ENCODE measurements at places on chromosomes 12 and 14. TPM values are rescaled to one million over a fixed set of nuclear protein-coding genes. Genes with fewer than 3 reads are reported as not detected.

The SERPINA1 gene
- 38.3 TPM for total RNA-seq

The C3AR1 gene
- 3.6 TPM for total RNA-seq

The LBHD2 gene
- total RNA-seq, result not detected

The RFLNA gene
- total RNA-seq, result 0.46 TPM

The IFNG-AS1 gene
- total RNA-seq, result 0.13 TPM

The PDZRN4 gene
- total RNA-seq, result not detected

The CLEC4C gene
- not detected for total RNA-seq

The GPR84 gene
- 0.15 TPM for total RNA-seq

The ITPK1 gene
- total RNA-seq, result 72.0 TPM

The RPS6KL1 gene
- 14.5 TPM for total RNA-seq

The BMP4 gene
- total RNA-seq, result 4.9 TPM

The NFE2 gene
- 0.17 TPM for total RNA-seq

The RNASE1 gene
- 490 TPM for total RNA-seq

The KRT6B gene
- not detected for total RNA-seq

The ITGA5 gene
- total RNA-seq, result 86.1 TPM

The BHLHE41 gene
- total RNA-seq, result 54.0 TPM

DNA sequence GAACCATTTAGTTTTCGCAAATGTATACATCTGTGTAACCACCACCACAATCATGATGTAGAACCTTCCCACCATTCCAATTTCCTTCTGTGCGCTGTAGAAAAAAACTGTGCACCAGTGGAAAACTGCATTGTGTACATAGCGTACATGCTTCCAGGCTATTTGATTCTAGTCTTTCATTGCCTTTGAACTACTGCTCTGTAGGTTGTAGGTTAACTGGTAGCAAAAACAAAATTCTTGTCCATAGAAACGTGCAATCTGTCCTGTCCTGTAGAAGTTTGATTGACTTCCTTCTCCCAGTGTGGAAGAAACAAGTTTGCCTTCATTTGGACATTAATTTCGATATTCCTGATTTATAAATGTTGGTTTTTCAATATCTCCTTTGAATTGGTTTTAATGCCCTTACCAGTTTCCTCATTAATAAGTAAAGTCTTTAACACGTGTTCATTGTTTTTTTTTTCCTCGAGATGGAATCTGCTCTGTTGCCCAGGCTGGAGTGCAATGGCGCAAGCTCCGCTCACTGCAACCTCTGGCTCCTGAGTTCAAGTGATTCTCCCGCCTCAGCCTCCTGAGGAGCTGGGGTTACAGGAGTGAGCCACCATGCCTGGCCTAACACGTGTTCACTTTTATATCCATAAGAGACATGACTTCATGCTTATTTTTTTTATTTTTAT lies 3.6 kb upstream of the ISM2 start:
- no peak overlapping the region for H3K4me3 ChIP-seq
- no peak for DNase-seq
- no peak overlapping the region for H3K27ac ChIP-seq

DNA sequence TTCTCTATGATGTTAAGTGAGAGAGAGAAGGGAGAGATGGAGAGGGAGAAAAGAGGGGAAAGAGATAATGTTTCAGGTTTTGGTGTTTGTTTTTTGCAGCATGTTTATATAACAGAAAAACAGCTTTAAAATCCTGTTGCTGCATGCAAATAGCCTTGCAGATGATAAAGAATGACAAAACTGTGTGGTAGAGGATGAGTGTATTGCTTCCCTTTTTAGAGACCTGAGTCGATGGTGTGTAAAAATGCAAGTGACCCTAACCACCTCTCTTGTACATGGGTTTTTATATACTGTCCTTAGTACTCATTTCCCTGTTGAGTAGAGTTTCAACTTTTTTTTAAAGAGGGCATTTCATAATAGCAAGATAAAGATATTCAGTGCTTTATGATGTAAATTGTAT lies 249.1 kb downstream of the AKAP6 start:
- no peaks in the 10 kb centered on the region for H3K27me3 ChIP-seq
- no peak for DNase-seq
- no peaks in the 10 kb centered on the region for H3K36me3 ChIP-seq
- no peak overlapping the region for H3K4me3 ChIP-seq

DNA sequence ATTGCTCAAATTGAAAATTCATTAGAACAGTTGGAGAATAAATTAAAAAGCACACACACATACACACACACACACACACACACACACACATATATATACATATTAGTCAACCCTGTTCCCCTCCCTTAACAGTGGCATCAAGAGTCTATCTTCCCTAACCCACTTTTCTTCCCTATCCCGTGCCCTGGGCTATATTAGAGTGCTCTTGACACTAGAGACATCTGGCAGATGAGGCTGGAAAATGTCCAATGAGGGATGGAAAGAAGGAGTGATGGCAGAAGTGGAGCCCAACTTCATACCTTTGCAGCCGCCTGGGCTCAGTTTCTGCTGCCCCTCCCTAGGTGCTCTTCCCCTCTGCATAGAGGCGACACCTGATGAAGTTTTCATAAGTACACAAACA lies 172.4 kb upstream of the NUDT4 start:
- no peaks in the 10 kb centered on the region for H3K36me3 ChIP-seq
- H3K27me3 ChIP-seq, result no peaks in the 10 kb centered on the region
- no peak overlapping the region for H3K4me3 ChIP-seq
- no peak overlapping the region for H3K27ac ChIP-seq

DNA sequence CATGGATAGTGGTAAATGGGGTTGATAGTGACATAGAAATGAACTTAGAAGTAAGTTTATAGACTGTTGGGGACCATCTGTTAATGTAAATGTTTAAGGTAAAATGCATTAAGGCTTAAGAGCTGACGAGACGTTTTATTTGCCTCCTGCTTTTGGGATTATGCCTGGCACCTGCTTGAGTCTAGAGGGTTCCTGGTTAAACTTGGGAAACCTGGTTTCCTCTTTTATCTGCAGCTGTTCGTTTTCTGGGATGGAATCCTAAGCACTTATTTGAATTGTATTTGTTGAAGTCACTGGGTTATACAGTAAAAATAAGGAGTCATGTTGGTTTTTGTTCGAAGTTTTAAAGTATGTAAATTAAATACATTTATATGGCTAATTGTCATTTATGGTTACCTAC lies 914.7 kb downstream of the NRXN3 start:
- H3K4me1 ChIP-seq, result no peaks in the 10 kb centered on the region
- H3K36me3 ChIP-seq, result no peaks in the 10 kb centered on the region
- no peak overlapping the region for H3K27ac ChIP-seq
- no peak for DNase-seq

DNA sequence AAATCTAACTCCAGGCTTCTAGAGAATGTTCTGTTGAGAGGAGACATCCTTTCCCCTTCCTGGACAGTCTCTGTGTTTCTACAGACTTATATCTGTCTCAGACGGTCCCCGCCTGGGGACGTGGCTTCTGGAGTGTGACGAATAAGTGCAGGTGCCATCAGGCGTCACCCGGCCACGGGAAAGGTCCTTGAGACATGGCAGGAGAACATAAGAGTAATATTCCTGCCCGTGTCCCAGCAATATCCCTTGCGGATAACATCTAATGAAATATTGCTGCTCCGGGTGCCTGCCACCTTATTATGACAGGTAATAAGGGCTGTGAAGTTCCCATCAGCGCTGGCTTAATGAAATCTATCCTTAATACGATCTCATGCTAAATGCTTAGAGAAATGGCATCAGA lies 139.6 kb downstream of the PIWIL1 start:
- H3K36me3 ChIP-seq, result no peaks in the 10 kb centered on the region
- H3K4me3 ChIP-seq, result no peak overlapping the region
- H3K27me3 ChIP-seq, result peaks cover 53% of the 10 kb centered on the region
- DNase-seq, result no peak

- peaks cover 8% of the 10 kb centered on the region for H3K27me3 ChIP-seq
- no peaks in the 10 kb centered on the region for H3K4me1 ChIP-seq
- H3K27ac ChIP-seq, result no peak overlapping the region
- DNase-seq, result no peak
- no peak overlapping the region for H3K4me3 ChIP-seq
Observed at GRCh38 chr14:21723431-21724045, 49.9 kb upstream of the OR4E1 start.

DNA sequence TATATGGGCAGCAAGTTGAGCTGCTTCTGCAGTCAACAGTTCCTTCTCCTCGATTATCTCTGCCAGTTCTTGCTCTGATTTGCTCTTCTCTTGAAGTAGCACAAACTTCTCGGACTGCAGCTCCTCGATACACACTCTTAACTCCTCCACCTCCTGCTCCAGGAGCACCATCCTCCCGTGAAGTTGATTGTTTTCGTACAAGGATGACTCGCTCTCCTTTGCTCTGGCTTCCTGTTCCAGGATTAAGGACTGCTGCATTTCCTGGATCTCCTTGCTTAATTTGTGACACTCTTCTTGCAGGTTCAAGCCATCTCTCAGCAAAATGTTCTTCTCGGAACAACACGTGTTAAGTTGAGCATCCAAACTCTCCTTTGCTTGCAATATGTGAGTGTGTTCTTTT lies 56.2 kb upstream of the VPS33A start:
- DNase-seq, result no peak
- peaks cover 5% of the 10 kb centered on the region for H3K4me1 ChIP-seq
- H3K27ac ChIP-seq, result no peak overlapping the region
- no peaks in the 10 kb centered on the region for H3K27me3 ChIP-seq

DNA sequence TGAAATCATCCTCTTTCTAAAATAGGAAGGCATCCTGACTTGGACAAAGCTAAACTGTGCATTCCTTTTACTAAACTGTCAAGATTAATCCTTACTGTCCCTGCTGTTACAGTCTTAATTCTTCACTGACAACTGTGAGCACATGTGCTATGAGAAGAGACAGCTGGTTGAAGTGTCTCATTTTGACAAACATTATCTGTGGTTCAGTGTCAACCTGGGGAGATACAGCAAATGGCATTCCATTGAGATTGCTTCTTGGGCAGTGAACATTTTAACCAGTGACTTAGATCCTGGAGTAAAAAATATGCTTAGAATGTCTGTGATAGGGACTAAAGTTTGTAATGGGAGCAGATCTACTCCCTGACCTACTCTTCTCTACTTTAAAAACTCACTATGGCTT lies 552.6 kb upstream of the ATP2B1 start:
- no peak overlapping the region for H3K4me3 ChIP-seq
- no peak for DNase-seq
- no peak overlapping the region for H3K27ac ChIP-seq
- H3K4me1 ChIP-seq, result no peaks in the 10 kb centered on the region
- H3K27me3 ChIP-seq, result no peaks in the 10 kb centered on the region
- no peaks in the 10 kb centered on the region for H3K36me3 ChIP-seq

- H3K27ac ChIP-seq, result no peak overlapping the region
- no peak for DNase-seq
- H3K4me3 ChIP-seq, result no peak overlapping the region
- H3K36me3 ChIP-seq, result no peaks in the 10 kb centered on the region
Observed at GRCh38 chr12:81147292-81147919, 69.5 kb downstream of the ACSS3 start.

DNA sequence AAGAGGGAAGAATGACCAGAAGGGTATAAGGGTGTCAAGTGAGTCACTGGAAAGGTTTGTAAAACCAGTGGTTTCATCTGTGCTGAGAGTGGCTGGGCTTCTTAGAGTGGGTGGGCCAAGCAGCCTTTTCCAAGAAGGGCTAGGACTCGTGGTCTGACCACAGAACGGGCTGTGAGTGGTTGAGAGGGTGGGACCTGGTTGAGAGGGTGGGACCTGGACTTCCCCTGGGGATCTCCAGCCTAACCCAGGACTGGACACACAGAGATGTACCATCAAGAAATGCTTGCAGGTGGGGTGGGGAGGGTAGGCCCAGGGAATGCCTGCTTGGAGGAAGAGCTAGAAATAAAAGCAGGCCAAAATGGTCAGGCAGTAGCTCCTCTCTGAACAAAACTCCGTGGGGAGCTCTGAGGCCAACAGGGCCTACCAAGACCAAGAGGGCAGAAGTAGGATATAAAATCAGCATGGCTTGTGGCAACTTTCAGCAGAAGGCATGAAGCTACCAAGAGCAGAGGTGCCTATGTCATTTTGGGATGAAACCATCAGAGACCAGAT lies 140.5 kb downstream of the FOXN3 start:
- peaks cover 15% of the 10 kb centered on the region for H3K4me1 ChIP-seq
- H3K27ac ChIP-seq, result no peak overlapping the region
- no peak for DNase-seq
- H3K36me3 ChIP-seq, result peaks cover 13% of the 10 kb centered on the region

GRCh38 chr12:104827587-104827986 lies 130.5 kb downstream of the SLC41A2 start:
- H3K27ac ChIP-seq, result no peak overlapping the region
- DNase-seq, result no peak
- H3K4me3 ChIP-seq, result no peak overlapping the region
- no peaks in the 10 kb centered on the region for H3K36me3 ChIP-seq

GRCh38 chr12:41606468-41607445 lies 418.6 kb downstream of the PDZRN4 start:
- DNase-seq, result no peak
- H3K36me3 ChIP-seq, result no peaks in the 10 kb centered on the region
- H3K27ac ChIP-seq, result no peak overlapping the region

- no peaks in the 10 kb centered on the region for H3K36me3 ChIP-seq
- no peak overlapping the region for H3K27ac ChIP-seq
- no peak for DNase-seq
- H3K27me3 ChIP-seq, result no peaks in the 10 kb centered on the region
- H3K4me1 ChIP-seq, result no peaks in the 10 kb centered on the region
- H3K4me3 ChIP-seq, result no peak overlapping the region
Observed at GRCh38 chr14:23483236-23483854, 13.8 kb downstream of the NGDN start.

DNA sequence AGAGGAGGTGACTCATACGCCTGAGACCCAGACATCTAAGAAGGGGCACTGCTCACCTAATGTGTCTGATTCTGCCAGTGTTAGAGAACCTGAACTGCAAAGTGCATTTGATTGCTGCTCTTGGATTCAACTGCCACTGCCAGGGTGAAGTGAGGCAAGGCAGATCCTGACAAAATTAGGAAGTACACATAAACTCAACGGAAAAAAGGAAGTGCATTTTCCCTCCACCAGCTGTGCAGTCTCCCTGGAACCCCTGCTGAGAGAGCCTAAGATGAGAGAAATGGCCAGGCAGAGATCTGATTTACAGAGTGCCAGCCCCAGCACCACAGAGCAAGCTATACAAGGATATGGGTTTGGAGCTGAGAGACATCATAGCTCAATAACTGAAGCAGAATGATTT lies 215.3 kb downstream of the SEC23A start:
- H3K36me3 ChIP-seq, result no peaks in the 10 kb centered on the region
- no peak for DNase-seq
- H3K4me3 ChIP-seq, result no peak overlapping the region

GRCh38 chr14:80152763-80153162 lies 58.5 kb downstream of the DIO2 start:
- DNase-seq, result no peak
- no peaks in the 10 kb centered on the region for H3K4me1 ChIP-seq
- no peak overlapping the region for H3K4me3 ChIP-seq
- no peaks in the 10 kb centered on the region for H3K27me3 ChIP-seq

Measured in heart right ventricle (tissue), 16 donors.